LHCN-M2 (cell line): ENCODE measurements at places on chromosomes 7 and 10. TPM values are rescaled to one million over a fixed set of nuclear protein-coding genes. Genes with fewer than 3 reads are reported as not detected.
A peak's percentile ranks its signal among the peaks of the same experiment; 100 is the strongest.

The CEP41 gene
- 33.3 and 34.8 TPM in 2 replicates for total RNA-seq

The ATG9B gene
- 0.06 TPM in 2 replicates for total RNA-seq

The UNCX gene
- total RNA-seq = not detected in 2 replicates

The GCK gene
- total RNA-seq = not detected in 2 replicates

The CTTNBP2 gene
- total RNA-seq = 7.5 and 7.6 TPM in 2 replicates

The AKR1C1 gene
- 42.6 and 56.1 TPM in 2 replicates for total RNA-seq

The CDK1 gene
- 180 and 183 TPM in 2 replicates for total RNA-seq

The TAC1 gene
- not detected in 2 replicates for total RNA-seq

The C7orf33 gene
- not detected in 2 replicates for total RNA-seq

The NUTM2E gene
- 0.06 TPM in 1 of 2 replicates, not detected in the other for total RNA-seq

The TFR2 gene
- total RNA-seq = 1.3 TPM in 2 replicates

The ELN gene
- total RNA-seq = 2.1 and 3.3 TPM in 2 replicates

The SEMA3C gene
- 104 and 136 TPM in 2 replicates for total RNA-seq

The CCZ1B gene
- 19.7 and 21.1 TPM in 2 replicates for total RNA-seq

DNA sequence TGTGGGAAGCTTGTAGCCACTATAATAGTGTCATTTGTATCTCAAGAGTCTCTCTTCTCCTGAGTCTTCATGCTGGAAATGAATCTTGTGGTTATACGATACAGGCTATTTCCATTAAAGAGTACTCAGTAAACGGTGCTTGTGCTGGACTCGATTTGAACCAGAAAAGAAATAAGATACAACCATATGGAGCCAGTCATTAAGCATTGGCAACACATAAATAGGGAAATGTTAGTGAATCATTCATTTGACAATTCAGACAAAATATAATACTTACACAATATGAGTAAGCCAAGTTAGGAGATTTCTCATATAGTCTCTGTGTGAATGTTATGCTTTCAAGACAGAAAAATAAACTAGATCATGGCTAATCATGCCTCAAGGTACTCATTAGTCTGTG, 356.8 kb downstream of the PLXDC2 start:
- no peak for DNase-seq

DNA sequence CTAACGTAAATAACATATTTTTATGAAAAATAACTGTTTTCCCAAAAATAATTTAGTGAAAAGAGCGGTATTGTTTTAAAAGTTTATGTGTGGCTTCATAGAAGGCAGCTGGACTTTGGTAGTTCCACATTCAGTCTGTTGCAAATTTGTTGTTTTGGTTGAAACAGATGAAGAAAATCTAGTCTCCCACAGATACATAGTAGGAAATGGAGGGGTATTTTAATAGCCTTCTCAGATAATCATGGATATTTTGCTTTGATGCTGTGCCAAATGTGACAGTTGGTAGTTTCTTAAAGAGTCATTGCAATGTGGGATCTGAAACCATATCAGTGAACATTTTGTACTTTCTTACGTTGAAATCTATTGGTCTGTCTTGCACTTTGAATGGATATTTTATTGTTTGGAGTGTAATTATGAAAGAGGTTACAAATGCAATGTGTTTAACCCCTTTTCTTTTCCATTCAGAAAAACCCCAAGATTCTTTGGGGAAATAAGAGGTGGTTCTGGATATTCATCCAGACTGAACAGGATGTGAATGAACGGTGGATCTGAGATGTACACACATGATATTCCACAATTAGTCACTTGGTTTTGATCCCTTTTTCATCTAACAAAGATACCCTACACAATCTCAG, 10.4 kb downstream of the ZNF365 start:
- DNase-seq = peak; percentile 86

DNA sequence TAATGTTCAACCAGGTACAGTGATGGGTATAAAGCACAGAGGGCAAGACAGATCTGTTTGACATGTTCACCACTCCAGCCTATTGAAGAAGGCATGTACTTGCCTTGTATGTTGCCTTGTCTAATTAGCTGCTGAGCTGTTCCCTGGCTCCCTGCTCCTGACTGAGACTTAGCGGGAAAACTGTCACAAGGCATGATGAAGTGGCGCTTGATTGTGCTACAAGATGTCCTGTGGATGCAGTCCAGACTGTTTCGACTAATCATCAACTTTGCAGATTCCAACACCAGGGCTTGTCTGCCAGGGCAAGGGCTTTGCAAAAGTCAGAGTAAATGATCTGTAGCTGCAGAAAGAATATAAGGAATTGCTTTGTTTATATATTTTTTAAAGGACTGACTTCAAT, 136.2 kb upstream of the NRBF2 start:
- DNase-seq = no peak

DNA sequence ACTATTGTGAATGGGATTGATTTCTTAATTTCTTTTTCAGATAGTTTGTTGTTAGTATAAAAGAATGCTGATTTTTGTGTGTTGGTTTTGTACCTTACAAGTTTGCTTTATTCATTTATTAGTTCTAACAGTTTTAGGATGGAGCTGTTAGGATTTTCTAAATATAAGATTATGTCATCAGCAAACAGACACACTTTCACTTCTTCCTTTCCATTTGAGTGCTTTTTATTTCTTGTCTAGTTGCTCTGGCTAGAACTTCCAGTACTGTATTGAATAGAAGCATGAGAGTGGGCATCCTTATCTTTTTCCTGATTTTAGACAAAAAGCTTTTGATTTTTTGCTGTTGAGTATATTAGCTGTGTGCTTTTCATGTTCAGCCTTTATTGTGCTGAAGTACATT, 81.5 kb downstream of the DNAH11 start:
- no peak for DNase-seq

DNA sequence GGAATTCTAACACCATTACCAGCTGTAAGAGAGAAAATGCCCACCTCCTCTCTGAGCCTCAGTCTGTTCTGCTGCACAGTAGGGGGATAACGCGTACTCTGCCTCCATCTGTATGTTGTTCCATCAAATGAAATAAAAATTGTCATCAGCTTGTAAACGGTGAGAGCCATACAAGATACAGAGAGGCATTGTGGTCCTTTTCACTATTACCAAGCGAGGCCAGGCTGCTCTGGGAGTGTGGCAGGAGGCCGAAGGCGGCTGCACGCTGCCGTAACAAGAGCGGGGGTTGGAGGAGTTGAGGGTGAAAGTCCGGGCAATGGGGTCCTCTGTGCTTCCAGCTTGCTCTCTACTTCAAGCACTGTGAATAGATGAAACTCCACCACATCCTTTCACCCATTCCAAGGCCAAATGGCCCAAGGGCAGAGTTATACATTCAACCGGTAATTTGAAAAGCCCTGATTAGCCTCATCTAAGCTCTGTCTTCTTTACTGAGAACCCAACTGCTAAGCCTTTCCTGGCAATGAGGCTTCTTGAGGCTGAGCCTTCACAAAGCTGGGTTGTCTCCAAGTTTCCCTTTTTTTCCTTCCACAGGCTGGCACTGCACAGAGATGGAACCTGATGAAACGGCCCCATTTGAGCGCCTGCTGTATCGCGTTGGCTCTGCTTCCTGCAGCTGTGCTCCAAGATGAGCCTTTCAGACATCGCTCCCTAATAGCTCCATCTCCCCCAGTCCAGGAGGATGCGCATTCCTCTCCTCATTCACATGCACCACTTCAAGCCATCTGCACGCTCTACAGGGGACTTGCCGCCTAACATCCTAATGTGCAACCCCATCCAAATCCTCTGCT, 47.2 kb downstream of the PYROXD2 start:
- DNase-seq = no peak

- DNase-seq = peak; percentile 89
Measured at GRCh38 chr7:55570939-55571338, 1.4 kb downstream of the VOPP1 start.

GRCh38 chr10:96468845-96469244, 44.9 kb downstream of the TLL2 start:
- no peak for DNase-seq

GRCh38 chr10:12408472-12408871, 59.1 kb downstream of the CAMK1D start:
- DNase-seq = no peak

GRCh38 chr7:125126376-125126775, 196.8 kb upstream of the POT1 start:
- no peak for DNase-seq

GRCh38 chr10:75035975-75036708, 75.3 kb upstream of the SAMD8 start:
- DNase-seq = peak; percentile 46

DNA sequence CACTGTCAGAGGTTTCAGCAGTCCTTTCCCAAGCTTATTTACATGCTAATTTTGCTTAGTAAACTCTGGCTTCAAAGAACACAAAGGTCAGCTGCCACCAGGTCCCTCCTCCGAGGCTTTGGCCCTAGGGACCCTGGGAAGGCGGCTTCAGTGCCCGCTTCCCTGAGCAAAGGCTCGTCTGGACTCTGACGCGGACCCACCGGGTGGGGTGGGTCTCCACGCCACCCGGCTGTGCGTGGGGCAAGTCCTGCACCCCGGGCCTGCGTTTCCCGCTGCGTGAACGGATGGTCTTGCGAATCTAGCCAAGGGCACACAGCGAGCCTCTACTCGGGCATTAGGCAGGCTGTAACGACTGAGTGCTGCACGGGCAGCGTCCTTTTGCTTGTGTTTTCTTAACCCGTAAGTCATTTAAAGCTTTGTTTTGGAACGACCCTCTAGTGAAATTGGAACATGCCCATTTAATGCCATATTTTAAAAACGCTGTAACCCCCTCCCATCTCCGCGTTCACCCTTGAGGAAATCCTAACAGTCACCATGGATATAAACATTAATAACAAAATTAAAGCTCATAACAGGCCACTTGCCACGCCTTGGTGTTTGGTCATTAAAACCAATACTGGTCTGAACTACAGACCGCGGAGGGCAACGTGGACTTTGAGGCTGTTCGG, 828 bp downstream of the BNIP3 start:
- peak; percentile 20 for DNase-seq

DNA sequence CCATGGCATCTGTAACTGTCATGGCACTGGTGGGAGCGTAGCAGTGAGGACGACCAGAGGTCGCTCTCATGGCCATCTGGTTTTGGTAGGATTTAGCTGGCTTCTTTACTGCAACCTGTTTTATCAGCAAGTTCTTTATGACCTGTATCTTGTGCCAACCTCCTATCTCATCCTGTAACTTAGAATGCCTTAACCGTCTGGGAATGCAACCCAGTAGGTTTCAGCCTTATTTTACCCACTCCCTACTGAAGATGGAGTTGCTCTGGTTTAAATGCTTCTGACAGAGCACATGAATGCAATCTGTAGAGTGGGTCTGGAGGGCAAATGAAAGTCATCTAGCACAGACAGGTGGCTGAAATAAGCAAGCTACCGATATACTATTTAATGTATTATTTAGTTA, 55.3 kb upstream of the OPN4 start:
- DNase-seq = no peak

GRCh38 chr7:52635021-52635420, 400.4 kb upstream of the POM121L12 start:
- no peak for DNase-seq

DNA sequence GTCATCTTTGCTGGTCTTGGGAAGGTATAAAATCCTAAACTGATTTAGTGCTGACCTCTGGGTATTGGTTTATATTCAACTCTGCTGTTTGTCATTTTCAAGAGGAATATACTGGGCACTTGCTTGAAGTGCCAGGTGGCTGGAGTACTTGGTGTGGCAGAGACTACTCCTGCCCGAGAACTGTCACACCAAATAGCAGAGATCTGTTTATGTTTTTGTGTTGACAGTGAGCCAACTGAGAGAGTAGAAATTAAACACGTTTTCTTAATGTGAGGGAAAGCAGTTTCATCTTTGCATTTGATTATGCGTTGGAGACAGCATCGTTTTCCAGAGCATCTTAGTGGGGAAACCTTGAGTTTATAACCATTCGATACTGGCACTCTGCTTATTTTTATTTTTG, 174.4 kb downstream of the CDCA7L start:
- DNase-seq = no peak

DNA sequence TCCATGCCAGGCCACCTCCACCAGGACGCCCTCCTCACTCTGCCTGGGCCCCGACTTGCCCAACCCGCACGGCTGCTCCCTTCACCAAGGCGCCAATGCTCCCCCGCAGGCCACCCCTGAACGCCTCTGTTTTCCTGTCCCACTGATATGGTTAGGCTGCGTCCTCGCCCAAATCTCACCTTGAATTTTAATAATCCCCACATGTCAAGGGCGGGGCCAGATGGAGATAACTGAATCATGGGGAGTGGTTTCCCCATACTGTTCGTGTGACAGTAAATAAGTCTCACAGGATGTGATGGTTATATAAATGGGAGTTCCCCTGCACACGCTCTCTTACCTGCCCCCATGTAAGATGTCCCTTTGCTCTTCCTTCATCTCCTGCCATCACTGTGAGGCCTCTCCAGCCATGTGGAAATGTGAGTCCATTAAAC, 29.8 kb downstream of the RSU1 start:
- DNase-seq = no peak

DNA sequence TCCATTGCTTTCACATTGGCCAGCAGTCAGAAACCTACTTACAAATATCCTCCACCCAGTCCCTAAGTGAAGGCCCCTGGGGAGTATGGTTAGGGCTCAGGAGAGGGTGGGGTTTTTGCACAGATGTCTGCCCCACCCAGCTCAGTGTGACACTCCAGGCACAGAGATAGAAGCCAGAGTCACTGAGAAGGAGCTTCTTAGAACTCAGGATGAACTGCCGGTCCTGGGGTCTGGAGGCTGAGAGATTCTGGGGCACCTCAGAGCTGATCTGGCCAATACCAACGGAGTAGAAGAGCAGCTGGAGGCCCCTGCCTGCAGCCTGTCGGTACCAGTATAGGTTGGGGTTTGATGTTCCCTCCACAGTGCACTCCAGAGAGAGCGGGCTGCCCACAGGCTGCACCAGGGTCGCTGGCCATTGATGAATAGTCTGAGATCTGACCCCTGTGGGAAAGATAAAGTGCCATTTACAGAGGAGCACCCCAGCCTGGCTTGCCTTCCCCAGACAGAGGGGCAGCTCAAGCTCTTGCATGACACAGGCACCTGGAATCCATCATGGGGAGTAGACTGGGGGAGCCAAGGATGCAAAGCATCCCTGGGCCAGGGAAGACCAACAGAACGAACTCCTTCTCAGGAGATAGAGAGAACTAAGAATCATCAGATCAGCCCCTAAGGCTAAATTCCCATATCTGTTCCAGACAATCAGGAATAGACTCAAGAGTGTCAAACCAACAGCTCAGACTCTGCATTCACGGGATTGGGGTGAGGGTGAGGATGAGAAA, 41.9 kb downstream of the PRSS2 start:
- no peak for DNase-seq

DNA sequence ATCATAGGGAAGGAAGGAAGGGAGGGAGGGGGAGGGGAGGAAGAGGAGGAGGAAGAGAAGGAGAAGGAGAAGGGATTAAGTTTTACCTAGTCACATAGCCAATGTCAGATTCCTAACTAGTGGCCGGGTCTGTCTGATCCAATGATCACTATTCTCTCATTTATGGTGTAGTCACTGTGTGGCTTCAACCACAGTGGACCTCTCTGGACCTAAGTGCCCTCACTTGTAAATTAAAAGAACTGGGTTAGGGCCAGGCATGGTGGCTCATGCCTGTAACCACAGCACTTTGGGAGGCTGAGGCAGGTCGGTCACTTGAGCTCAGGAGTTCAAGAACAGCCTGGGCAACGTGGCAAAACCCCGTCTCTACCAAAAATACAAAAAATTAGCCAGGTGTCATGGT, 6.6 kb upstream of the SERPINE1 start:
- no peak for DNase-seq

DNA sequence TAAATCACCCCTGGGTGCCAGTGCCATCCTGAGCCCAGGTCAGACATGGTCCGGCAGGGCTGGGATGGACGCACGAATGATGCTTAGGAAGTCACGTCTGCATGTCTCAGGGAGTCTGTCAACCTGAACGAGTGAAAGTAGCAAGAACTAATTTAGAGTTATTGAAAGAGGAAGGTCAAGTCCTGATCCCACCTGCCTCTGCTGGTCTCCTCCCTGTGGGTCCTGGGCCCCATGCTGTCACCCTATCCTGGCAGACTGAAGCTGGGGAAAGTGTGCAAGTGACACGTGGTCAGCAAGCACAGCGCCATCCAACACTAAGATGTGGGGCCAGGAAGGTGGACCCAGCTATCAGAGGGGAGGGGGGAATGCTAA, 26.1 kb upstream of the GRID1 start:
- no peak for DNase-seq
